ENCODE measurements at places on chromosomes 2 and 18. TPM values are rescaled to one million over a fixed set of nuclear protein-coding genes. Genes with fewer than 3 reads are reported as not detected.

The MOGAT1 gene
- not detected for total RNA-seq

The GEN1 gene
- total RNA-seq = 30.9 TPM

The GYPC gene
- total RNA-seq = 123 TPM

The DSG1 gene
- not detected for total RNA-seq

DNA sequence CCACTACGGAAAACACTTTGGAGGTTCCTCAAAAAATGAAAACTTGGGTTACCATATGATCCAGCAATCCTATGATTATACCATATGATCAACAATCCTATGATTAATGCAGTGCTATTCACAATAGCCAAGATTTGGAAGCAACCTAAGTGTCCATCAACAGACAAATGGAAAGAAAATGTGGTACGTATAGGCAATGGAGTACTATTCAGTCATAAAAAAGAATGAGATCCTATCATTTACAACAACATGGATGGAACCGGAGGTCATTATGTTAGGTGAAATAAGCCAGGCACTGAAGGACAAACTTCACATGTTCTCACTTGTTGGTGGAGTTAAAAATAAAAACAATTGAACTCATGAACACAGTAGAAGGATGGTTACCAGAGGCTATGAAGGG lies 27.6 kb downstream of the CLHC1 start:
- no peak overlapping the region for H3K4me3 ChIP-seq
- peaks cover 26% of the 10 kb centered on the region for H3K36me3 ChIP-seq
- H3K4me1 ChIP-seq = no peaks in the 10 kb centered on the region
- H3K27me3 ChIP-seq = no peaks in the 10 kb centered on the region
- no peak for DNase-seq
- H3K27ac ChIP-seq = no peak overlapping the region

GRCh38 chr18:11899063-11899462 lies 9.1 kb downstream of the MPPE1 start:
- no peak overlapping the region for H3K27ac ChIP-seq
- no peak overlapping the region for H3K4me3 ChIP-seq
- DNase-seq = no peak
- H3K4me1 ChIP-seq = peaks cover 3% of the 10 kb centered on the region
- H3K36me3 ChIP-seq = peaks cover 25% of the 10 kb centered on the region
- no peaks in the 10 kb centered on the region for H3K27me3 ChIP-seq

GRCh38 chr2:160270571-160271113 lies 70.6 kb upstream of the ITGB6 start:
- H3K36me3 ChIP-seq = peaks cover 24% of the 10 kb centered on the region
- peaks cover 5% of the 10 kb centered on the region for H3K27me3 ChIP-seq
- no peak overlapping the region for H3K27ac ChIP-seq
- H3K4me1 ChIP-seq = peaks cover 38% of the 10 kb centered on the region
- H3K4me3 ChIP-seq = no peak overlapping the region

DNA sequence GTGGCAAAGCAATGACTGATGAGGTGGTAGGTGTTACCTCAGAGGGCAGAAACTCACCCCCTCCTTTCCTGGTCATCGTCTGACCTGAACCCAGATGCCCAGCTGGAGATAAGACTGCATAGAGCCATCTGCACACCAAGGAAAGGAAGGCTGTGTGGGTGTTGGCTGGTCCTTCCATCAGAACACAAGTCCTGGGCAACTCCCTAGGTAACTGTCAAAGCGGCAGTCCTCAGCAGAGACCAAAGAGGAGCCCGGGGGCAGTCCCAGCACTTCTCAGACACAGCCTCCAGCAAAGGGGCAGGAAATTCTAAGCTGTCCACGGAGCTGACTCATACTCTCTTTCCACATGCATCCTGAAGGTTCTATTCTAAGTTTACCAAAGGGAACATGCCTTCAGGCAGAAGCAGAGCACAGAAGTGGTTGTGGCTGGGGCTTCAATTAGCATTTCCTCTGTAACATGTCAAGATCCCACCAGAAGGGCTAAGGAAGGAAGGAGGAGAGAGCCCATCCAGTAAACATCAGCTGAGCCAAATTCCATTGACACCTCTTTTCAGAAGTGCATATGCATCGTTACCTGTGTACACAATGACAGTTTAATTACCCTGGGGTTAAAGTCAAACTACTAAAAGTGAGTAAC lies 54.7 kb downstream of the SPRED2 start:
- H3K27me3 ChIP-seq = peaks cover 6% of the 10 kb centered on the region
- peak; percentile 51 for DNase-seq
- peaks cover 29% of the 10 kb centered on the region for H3K4me1 ChIP-seq
- no peak overlapping the region for H3K27ac ChIP-seq
- H3K4me3 ChIP-seq = no peak overlapping the region
- no peaks in the 10 kb centered on the region for H3K36me3 ChIP-seq

- no peaks in the 10 kb centered on the region for H3K27me3 ChIP-seq
- H3K4me1 ChIP-seq = no peaks in the 10 kb centered on the region
- H3K27ac ChIP-seq = no peak overlapping the region
- no peaks in the 10 kb centered on the region for H3K36me3 ChIP-seq
- H3K4me3 ChIP-seq = no peak overlapping the region
Measured at GRCh38 chr18:73679941-73680712, 467.5 kb downstream of the FBXO15 start.

- no peak overlapping the region for H3K27ac ChIP-seq
- H3K4me3 ChIP-seq = no peak overlapping the region
- no peak for DNase-seq
- H3K4me1 ChIP-seq = no peaks in the 10 kb centered on the region
- no peaks in the 10 kb centered on the region for H3K36me3 ChIP-seq
Measured at GRCh38 chr18:11495441-11495840, 114.0 kb upstream of the SLC35G4 start.

- DNase-seq = no peak
- no peaks in the 10 kb centered on the region for H3K4me1 ChIP-seq
- no peak overlapping the region for H3K27ac ChIP-seq
Measured at GRCh38 chr2:153291718-153292117, 186.8 kb downstream of the RPRM start.

All from activated CD4-positive, alpha-beta memory T cell treated with anti-CD3 and anti-CD28 coated beads for 36 hours (primary cell).